ENCODE measurements at places on chromosomes 6 and 20.

DNA sequence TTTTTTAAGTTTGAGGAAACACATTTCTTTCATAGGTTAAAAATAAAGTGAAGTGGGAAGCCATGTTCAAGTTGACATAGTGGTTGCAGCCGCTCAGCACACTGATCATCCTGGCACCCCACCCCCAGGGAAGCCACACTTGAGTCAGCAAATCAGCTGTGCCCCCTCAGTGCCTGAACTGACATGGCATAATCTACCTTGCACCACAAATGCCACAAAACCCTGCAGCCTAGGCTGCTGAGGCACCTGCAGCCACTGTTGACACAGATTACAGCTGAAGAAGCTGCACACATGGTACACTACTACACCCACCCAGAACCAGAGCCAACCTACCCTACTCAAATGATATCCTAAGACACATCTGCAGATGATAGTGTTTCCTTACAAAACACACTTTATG lies 77.5 kb upstream of the RIMS1 start:
- no peak for DNase-seq

- no peak for DNase-seq
These were observed 20.9 kb downstream of the HIVEP1 start for GRCh38 chr6:12032783-12033573.

DNA sequence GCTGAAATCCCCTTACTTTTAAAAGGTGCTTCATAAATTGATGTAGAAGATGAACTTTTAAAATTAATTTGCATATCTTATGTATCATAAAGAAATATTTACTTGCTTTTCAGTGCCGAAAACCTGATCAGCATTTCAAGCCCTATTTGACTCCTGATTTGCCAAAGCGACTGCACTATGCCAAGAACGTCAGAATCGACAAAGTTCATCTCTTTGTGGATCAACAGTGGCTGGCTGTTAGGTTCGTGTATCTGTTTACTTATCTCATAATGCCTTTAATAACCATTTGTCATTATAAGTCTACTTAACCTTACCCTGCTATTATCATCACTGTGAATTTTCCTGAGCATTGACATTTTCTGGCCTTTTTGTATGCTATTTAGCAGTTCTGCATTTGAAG lies 7.8 kb downstream of the OR2A4 start:
- no peak for DNase-seq

DNA sequence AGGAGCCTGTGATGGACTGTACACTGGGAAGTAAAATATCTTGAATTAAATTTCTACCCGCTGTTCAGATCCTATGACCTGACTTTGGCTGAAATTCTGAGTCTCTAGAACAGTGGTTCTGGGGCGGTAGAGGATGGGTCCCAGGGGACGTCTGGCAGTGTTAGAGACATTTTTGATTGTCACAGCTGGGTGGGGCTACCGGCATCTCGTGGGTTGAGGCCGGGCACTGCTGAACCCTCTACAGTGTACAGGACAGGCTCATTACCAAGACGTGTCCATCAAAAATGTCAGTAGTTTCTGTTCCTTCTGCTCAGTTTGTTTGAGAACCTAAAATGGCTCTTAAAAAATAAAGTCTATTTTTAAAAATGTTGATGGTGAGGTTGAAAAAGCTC lies 11.5 kb upstream of the RPS6KA2 start:
- DNase-seq = no peak

GRCh38 chr6:163260111-163260895 lies 154.2 kb upstream of the QKI start:
- peak; percentile 3 for DNase-seq

DNA sequence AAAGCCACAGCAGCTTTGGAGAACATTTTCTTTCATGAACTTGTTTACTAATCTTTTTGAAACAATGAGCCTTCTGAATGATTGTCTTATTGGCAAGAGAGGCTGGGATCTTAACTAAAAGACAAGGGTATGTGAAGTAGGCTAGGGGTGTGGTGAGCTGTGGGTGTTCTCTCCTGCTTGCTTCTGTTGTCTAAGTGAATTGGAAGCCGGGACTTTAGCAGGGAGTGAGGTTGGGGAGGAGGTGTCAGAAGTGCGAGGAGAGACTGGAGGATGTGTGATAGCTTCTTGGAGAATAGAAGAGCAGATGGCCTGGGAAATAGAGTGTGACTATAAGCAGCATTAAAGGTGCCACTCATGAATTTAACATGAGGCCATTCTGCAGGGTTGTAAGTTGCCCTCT lies 562.8 kb downstream of the UTRN start:
- no peak for DNase-seq

DNA sequence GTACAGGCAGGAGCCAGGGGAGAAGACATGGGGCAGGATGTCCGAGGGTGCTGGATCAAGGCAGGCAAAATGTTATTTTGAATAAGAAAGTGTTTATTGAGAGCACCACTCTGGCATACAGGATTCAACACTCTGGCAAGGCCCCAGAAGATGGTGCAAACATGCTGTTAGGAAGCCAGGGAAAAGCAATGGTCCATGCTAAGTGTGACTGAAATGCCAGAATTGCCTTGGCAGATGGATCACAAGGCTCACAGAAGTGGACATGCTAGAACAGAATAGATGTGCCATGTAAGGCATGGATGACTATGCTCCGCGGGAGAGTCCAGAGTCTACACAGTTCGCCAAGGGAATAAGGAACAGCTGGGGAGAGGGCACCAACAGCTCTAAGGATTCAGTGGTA lies 54.6 kb downstream of the QRSL1 start:
- no peak for DNase-seq

DNA sequence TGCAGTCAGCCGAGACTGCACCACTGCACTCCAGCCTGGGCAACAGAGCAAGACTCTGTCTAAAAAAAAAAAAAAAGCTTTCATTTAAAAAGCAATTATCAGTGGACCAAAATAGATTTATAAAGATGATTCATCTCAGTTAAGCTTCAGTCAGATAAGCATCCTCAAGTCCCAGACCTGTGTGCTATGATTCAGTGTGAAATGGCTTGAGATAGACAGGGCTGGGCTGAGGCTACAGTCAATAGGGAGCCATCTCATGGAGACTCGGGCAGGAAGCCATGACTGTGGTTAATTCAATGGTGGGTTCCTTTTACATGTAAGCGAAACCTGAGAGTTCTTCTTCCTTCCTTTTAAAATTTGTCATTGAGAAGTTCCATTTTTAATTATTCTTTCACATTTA lies 276.0 kb downstream of the TFAP2A start:
- no peak for DNase-seq

DNA sequence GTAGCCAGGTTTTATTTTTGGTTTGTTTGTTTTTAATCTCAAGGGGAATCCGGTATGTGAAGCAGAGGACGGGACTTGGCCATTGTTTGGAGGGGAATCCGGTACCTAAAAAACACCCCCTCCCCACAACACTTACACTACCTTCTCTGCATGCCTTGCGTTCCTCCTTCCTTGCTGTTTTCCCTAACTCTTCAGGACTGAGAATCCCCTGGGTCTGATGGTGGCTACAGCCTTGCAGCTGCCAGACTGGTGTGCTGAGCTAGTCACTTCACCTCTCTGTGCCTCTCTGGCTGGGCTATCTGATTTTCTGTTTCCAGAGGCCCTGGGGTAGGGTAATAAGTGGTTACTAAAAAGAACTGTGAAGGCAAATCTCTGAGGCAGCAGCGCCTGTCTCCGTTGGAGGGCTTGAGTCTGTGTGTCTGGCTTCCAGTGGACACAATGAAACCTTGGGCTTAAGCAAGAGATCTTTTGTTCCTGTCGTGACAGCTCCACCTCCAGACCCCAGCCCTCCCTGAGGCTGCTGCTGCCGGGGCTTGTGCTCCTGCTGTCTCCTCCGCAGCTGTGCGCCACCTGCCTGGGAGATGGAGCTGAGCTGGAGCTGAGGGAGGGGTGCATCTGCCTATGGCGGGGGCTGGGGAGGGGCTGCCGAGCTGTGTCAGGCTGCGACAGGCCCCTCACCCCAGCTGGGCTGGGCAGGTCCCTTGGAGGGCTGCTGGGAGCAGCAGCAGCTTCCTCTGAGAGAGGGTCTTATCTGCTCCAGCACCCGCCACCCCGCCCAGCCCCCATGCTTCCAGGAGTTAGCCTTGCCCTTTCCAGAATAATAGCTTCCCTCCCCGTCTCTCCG lies 65.8 kb upstream of the CCDC167 start:
- DNase-seq = no peak

DNA sequence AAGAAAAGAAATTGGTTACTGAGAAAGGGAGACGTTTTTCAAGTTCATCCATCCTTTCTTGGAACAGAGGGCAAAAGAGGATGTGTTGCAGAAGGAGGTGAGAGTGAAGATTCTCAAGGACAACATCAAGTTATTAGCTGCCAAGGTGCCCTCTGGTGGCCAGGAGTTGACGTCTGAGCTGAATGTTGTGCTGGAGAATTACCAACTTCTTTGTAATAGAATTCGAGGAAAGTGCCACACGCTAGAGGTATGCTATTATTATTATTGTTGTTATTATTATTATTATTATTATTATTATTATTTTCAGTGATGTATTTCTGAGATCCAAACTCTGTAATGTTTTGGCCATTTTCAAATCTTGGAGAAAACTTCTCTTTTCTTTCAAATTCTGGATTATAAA lies 197.0 kb downstream of the UTRN start:
- DNase-seq = peak; percentile 27

GRCh38 chr20:59300333-59301081 lies at the start of gene EDN3:
EDN3 (plus strand) TSS chr20:59300611; CDS start chr20:59300813, 202 bp downstream.
- no peak for DNase-seq

DNA sequence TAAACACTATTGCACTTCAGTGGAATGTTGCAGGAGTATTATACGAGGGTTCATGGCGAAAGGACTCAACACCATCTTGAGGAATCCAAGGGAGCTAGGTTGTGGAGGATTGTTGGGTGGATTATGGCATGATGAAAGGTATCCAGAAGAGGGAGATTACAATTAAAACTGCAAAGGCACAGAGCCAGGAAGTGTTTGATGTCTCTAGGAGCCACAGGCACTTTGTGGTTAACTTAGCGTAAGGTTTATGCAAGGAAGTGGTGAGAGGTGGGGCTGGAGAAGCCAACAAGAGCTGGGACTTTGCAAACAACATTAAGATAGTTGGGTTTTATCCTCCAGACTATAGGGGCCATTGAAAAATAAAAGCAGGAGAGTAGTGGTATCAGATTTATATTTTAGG lies 86.6 kb upstream of the TPD52L1 start:
- peak; percentile 3 for DNase-seq

DNA sequence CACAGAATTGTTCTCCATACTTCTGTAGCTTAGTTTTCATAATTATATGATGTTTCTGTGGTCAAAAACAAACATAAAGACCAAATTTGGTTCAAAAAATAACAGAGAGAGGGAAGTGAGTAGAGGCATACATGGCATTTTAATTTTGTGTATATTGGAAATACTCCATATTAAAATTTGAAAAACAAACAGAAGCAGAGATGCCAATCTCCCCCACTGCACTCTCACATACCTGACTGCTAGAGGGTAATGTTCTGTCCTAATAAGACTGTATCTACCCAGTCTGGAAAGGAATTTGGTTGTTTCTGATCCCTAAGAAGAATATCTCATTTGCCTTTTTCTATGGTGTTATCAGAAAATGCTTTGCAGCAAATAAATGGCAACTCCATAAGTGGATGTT lies 959.0 kb upstream of the FLRT3 start:
- DNase-seq = no peak

DNA sequence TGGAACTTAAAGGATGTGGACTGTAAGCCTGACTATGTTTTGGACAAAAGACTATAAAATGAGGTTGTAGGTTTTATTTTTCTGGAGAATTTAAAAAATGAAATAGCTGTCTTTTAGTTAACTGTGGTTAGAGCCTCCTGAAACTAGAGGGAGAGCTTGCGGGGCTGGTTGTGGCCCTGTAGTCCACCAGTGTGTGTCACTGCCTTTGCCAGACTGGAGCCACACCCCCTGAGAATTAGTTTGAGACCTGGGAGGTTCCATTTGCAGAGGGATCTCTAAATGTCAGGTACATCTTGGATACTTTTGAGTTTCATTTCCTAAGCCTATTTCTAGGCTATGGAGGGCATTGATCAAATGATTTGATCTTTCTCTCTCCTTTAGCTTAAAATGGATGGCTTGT lies 20.8 kb downstream of the ZC2HC1B start:
- no peak for DNase-seq

- no peak for DNase-seq
These were observed 531.4 kb upstream of the RNF217 start for GRCh38 chr6:124430740-124431318.

DNA sequence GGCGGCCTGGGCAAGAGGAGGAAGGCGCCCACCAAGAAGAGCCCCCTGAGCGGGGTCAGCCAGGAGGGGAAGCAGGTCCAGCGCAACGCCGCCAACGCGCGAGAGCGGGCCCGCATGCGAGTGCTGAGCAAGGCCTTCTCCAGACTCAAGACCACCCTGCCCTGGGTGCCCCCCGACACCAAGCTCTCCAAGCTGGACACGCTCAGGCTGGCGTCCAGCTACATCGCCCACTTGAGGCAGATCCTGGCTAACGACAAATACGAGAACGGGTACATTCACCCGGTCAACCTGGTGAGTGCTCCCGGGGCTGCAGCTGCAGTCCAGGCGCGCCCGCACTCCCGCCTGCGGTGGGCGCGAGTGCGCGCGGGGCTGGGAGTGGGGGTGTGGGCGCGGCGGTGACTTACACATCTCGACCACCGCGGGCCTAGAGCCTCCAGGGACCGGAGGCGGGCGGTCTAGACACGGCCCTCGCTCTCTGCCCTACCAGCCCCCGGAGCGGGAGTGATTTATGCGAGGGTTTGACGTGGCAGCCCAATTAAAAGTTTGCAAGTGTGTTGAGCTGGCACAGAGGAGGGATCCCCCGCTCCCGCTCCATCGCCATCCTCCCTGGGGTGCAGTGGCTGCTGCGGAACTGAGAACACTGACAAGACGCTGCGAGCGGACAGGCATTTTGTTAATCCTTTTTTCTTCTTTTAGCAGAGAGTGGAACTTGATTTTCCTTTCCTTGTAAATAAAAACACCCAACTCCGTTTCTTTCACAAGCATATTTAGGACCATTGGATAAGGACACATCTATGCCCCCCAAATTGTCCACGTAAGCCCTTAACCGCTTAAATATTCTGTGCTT lies 867 bp downstream of the TCF21 start:
- DNase-seq = no peak

DNA sequence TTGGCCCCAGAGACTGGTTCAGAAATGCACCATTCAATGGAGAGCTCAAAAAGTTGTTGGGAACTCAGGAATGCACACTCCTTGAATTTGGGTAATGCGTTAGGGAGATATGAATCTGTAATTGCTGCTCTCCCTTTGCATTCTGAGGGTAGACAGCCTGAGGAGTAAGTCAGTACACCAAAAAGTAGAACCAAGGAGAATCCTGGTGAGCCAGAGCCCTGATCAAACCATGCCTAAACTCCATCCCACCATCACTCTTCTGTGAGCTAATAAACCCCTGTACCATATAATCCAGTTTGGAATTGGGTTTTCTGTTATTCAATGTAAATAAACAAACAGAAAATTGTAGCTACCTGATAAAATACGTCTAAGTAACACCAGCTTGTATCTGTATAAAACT lies 90.2 kb downstream of the KIF16B start:
- no peak for DNase-seq

DNA sequence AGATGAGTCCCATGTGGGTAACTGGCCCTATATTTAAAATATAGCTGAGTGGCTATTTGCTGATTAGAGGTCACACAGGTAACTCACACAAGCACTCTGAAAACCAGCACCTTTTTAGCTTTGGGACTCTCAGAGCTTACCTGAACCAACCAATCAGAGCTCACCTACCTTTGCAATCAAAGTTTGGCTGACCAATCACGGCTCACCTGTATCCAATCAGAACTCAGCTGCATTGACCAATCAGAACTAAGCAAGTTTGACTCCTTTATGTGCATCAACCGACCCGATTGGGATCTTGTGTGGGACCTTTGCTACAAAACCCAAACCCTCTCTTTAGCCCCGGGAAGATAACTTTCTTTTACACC lies 106.8 kb upstream of the NXT1 start:
- no peak for DNase-seq

Data from CD14-positive monocyte (primary cell).